ENCODE measurements at places on chromosomes 12 and 14.
A peak's percentile ranks its signal among the peaks of the same experiment; 100 is the strongest.

GRCh38 chr12:87848248-87848868 is 180.8 kb downstream of the C12orf50 start:
- DNase-seq: no peak

DNA sequence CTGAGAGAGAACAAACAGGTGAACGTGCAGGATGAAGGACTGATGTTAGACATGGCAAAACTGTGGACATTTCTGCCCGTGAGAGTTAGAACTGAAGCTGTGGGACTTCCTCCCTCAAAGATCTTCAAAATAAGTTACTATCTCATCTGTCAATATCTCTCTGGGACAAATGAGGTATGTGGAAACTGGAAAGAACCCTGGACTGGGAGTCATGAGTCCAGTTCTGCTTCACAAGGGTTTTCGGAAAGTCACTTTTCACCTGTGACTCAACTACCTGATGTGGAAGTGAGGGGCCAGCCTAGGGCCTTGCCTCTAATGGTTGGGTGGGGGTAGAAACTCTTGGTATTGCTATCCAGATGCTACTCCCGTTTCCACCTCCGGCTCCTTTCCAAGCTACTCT is 47.3 kb downstream of the RAB35 start:
- no peak for DNase-seq

DNA sequence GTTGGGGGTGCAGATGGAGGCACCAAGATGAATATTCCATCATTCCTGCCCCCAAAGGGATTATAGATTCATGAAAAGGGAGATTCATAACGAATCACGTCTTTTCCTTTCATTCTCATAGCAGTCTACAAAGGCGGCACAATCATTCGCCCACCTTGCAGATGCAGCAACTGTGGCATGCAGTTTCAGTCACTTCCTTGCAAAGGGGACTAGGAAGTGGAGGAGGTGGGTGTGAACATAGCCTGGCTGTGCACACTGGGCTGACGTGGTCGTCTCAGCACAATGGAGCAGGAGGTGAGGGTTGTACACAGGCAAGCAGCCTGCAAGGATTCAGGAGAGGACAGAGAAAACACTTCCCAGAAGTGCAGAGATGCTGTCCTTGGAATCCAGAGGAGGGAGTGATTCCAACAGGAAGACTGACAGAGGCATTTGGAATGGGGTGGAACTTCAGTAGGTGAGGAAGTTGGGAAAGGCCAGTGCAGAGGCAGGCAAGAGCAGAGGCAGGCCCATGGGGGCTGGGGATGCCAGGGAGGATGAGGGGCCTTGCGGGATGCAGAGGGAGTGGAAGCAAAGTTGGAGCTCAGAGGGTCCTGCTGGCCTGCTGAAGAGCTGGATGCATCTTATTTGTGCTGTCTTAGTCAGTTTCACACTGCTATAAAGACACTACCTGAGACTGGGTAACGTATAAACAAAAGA is 21.9 kb upstream of the PPP2R5C start:
- no peak for DNase-seq

- no peak for DNase-seq
These were observed 558.5 kb downstream of the TMTC2 start for GRCh38 chr12:83245156-83245555.

DNA sequence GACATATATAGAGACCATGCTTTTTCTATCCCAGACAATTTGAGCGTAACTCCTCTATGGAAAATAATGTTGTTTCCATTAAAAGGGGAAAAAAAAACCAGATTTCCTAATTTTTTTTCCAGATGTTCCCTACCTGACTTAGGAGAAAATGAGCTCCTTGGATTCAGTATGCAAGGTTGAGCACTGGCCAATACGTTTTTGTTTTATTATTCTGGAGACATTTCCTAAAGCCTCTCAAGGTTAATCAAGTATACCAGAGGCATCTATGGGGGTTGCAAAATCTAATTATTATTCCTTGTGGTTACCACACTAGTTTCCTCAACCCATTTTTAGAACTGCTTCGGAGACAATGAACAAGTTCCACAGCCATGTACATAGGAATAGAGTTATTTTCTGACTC is 291.3 kb downstream of the SLC16A7 start:
- no peak for DNase-seq

DNA sequence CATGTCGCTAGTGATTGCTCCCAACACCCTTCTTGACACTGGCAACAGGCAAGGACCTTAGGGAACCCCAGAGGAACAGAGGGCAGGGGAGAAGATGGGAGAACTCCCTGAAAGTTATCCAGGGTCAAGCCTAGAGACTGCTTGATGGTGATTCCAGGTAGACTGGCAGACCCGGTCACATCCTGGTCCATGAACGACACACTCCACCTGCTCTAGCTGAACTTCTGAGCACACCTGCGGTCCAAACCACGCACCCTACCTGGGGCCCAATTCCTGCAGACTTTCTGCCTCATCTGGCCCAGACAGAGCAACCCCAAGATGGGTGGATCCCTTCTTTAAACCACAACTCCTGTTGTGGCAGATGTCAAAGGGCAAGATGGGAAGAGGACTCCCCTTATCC is 34.2 kb downstream of the NCKAP5L start:
- no peak for DNase-seq

- no peak for DNase-seq
These were observed 233.5 kb upstream of the TMEM132C start for GRCh38 chr12:128033473-128033872.

DNA sequence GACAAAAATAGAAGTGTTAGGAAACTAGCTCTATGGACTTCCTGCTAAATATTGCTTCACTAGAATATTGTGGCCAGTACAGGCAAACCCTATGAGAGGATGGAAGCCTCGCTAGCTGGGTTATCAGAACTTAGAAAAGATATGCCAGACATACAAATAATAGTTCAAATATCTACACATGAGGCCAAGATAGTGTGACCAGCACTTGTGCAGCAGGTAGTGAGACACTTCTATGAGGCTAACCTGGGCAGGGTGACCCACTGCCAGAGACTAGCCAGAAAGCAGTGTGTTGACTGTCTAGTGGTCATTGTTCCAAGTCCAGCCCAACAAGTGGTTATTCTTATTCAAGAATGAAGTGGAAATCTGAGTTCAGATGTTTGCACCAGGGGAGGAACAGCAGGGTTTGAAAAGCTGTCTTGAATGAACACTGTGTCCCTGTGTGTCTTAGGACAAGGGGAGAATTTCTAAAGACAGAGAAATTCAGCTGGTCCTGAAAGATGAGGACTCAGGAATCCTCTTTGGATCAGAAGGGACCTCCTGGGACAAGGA is 16.3 kb downstream of the TSPAN8 start:
- DNase-seq: no peak

- no peak for DNase-seq
These were observed 64.7 kb upstream of the STAC3 start for GRCh38 chr12:57315681-57316080.

DNA sequence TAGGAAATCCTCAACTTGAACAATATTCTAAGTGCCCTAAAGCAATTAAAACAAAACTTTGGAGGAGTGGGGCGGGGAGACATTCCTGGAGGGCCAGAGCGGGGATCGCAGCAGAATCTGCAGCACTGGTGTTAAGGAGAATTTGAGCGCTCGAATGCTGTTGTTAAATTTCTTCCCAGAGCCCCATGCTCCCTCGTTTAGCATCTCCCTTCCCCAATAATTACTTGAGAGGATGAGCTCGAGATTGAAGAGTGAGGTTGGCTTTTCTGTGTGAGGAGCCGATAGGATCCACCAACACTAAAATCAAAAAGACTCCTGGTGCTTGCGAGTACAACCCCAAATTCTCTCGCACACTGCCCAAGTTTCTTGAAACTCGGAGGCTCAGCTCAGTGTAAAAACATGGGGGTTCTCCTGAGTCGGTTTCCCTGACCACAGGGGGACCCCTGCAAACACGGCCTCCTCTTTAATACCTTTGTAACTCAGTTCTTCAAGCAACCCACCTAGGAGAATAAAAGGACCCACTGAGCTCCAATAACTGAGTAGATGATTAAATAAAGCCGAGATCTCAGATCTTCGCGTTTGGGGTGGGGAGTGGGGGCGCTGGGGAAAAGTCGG is 10.2 kb upstream of the FOXG1 start:
- no peak for DNase-seq

GRCh38 chr14:98871796-98872195 is 400.2 kb downstream of the BCL11B start:
- DNase-seq: no peak

GRCh38 chr12:112283546-112283945 is 98.7 kb downstream of the HECTD4 start:
- DNase-seq: peak; percentile 24

DNA sequence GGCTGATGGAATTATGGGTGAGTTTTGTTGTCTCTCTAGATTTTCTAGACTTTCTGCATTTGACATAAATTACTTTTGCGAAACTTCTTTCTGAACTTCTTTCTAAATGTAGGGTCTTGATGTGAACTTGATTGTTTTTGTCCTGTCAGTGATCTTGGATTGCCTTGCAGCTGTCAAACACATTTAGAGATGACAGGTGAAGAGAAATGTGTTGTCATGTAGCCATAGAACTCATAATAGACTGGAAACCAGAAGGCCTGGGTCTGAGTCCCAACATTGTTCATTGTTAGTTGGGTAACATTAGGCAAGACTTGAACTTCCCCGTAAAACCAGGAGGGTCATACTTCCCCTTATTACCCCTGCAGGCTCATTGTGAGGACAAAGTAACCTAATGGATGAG is 109.0 kb downstream of the LRIG3 start:
- no peak for DNase-seq

DNA sequence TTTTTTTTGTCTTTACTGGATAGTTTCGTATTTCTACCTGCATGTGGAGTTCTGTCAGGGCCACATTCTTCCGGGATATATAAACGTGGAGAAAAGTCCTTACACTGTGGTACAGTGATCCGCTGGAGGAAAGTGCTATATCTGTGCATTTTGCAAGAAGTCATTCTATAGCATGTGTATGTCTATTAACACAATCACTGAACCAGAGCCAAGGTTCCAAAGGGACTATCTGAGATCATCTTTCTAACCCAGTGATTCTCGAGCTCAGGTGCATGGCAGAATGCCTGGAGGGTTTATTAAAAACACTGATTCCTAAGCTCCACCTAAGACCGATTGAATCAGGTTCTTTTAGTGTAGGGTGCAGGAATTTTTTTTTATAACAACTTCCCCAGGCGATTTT is 354.0 kb downstream of the NRXN3 start:
- DNase-seq: no peak

DNA sequence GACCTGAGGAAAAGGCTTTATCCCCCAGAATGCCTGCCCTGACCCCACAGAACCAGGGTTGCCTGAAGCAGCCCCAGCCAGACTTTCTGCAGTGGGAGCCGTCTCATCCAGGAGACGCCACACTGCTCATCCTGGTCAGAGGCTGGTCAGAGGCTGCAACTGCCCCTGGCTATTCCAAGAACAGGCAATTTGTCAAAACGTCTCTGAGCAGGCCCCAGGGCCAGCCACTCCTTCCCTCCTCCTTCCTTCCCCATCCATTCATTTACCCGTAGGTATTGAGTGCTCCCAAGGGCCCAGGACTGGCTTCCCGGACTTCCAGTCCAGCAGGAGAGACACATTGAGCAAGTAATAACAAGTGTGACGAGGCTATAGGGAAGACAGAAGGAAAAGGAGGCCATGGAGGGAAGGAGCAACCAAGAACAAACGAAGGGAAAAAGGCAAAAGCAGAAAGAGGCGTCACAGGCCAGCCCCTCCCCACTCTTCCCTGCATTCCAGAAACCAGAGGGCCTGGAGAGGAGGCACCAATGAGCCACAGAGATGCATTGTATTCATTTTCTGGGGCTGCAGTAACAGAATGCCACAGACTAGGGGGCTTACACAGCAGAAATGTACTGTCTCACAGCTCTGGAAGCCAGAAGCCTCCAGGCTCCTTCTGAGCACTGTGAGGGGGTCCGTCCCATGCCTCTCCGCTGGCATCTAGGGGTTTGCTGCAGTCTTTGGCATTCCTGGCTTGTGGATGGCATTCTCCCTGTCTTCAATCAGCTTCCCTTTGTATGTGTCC is 21.0 kb upstream of the CD9 start:
- DNase-seq: no peak

- no peak for DNase-seq
These were observed 69.0 kb upstream of the GPHB5 start for GRCh38 chr14:63387711-63388110.

DNA sequence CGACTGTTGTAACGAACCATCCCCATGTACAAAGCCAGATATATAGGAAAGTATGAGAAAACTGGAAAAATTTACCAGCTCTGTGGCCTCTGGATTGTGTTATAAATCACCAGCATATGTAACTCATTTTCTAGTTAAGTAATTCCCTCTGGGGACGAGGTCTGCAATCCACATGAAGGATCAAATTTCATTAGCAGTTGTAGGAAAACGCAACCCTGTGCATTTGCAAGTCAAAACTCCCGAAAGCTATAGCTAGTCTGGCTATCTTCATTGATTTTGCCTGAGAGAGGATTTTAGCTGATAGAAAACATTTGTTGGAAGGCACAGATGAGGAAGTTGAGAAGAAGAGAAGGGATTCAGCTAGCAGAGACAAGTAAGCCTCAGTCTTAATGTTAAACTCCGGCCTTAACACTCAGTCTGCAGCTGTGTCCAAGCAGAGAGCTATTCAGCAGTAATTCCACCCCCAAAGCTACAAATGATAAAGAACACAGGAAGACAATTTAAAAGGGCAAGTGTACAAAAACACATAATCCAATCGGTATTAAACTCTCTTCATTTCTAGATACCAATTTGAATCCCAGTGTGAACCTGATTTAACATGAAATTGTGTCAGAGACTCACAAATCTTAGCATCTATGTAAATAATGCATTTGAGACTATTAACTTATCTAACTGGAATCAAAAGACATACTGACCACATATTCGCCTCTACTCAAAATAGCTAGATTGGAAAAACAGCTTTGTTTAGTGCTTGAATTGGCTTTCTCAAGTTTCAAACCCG is 54.2 kb upstream of the CERS5 start:
- DNase-seq: peak; percentile 75

- DNase-seq: no peak
These were observed 156.5 kb downstream of the PAWR start for GRCh38 chr12:79534029-79534867.

DNA sequence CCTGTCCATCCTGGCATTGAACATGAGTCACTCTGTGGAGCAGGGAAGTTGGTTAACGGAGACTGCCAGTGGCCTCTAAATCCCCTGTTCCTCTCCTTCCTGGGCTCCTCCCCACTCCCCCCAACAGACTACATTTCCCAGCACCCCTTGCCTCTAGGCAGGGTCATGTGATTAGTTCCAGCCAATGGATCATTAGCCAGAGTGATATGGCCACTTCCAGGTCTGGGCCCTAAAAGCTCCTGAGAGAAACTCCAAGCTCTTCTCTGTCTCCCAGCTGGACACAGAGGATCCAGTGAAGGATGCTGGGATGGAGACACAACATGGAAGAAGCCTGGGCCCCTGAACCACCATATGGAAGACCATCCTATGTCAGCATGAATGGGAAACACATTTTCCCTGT is 54.4 kb upstream of the RFLNA start:
- no peak for DNase-seq

GRCh38 chr14:57051633-57052032 is 217.1 kb downstream of the EXOC5 start:
- DNase-seq: no peak

GRCh38 chr12:123089631-123090353 is 61.1 kb downstream of the PITPNM2 start:
- no peak for DNase-seq
